ENCODE measurements at places on chromosomes 2 and 18.

DNA sequence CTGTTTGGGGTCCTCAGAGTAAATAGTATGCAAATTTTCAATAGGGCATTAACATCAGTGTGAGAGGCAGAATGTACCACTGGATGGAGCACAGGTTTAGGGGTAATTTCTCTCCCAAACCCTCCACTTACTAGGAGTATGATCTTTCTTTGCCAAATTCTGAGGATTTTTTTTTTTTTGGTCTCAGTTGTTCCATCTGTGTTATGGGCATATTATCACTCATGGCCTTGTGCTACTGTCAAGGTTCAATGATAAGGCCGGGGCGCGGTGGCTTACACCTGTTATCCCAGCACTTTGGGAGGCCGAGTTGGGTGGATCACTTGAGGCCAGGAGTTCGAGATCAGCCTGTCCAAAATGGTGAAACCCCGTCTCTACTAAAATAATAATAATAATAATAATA lies 30.2 kb upstream of the ZEB2 start:
- no peak for DNase-seq

- no peak for DNase-seq
These were observed 105.3 kb downstream of the GLI2 start for GRCh38 chr2:120840795-120841487.

DNA sequence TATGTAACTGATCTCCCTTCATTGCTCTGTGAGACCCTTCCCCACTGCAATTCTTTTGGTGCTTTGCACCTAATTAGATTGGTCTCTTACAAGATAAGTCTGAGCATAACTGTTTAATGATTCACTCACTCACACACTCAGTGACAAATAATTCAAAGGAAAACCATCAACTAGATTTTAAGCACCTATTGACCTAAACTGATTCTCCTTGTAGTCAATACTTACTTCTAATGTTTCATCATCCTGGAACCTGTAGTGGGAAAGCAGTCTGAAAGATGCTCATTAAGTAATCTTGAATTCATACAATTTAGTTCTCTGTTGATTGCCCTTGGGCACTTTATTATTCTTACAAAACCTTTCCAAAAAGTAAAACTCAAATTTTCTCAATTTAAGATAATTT lies 74.3 kb upstream of the COL5A2 start:
- DNase-seq = no peak

DNA sequence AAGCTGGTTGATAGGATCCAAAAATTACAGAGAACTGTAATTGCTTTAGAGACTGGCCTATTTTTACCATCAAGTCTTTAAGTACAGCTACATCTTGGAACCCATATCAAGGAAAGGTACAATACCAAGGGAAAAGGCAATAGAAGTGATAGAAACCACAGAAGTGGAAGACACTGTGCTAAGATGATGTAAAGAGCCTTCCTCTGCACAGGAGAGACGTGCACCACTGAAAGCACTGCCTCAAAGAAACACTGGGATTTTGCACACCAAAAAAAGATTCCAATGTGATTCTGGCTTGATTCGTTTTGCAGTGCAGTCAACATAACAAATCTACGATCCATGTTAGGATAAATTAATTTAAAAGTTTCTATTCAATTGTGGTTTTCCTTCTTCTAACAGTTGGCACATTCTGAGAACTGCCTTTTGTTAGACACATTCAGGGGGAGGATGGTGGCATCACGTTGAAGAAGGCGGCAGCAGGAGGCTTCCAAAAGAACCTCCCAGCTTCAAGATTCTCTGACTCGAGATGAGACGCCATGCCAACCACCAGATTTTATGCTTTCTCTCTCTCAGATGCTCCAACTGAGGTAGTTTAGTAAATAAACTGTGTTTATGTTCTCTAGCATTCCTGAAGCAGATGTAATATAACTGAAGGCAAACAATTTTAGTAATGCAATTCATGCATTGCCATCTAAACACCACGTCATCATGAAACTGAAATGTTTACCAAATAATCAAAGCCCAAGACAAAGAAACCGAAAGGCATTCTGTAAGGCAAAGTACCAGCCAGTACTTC lies 102.9 kb downstream of the BCL2 start:
- no peak for DNase-seq

DNA sequence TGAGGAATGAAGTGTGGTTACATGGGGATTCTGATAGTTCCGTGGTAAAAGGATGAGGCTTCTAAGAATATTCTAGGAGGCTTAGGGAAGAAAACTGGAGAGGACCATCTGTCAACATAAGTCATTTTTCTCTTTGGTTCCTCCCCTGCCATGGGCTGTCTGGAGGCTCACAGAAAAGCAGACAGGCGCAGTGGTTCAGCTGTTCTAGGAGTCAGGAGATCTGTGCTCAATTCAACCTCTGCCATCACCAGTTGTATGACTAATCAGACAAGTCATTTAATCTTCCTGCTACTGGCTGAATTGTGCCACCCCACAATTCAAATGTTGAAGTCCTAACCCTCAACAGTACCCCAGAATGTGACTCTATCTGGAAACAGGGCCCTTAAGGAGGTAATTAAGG lies 36.4 kb downstream of the ADAM17 start:
- DNase-seq = no peak

- no peak for DNase-seq
These were observed 16.3 kb upstream of the GAL3ST2 start for GRCh38 chr2:241760301-241760771.

- DNase-seq = no peak
These were observed 37.9 kb downstream of the CCDC138 start for GRCh38 chr2:108824316-108825070.

DNA sequence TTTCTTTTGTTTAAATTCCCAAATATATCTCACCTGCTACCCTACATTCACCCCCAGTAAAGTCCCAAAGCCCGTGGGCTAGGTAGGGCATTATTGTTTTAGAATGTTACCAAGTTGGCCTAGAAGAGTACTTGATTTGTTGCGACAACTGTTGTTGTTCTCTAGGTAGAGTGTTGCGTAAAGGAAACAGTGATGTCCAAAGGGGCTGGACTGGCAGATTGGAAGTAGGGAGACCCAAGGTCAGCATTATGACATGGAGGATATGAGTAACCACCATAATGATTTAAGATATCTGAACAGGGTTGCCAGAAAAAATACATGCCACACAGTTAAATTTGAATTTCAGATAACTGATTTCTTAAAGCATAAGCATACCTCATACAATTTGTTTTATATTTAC lies 39.2 kb downstream of the SCN1A start:
- DNase-seq = peak; percentile 55

- DNase-seq = no peak
These were observed 12.4 kb upstream of the PPP1R1C start for GRCh38 chr2:181973171-181973783.

DNA sequence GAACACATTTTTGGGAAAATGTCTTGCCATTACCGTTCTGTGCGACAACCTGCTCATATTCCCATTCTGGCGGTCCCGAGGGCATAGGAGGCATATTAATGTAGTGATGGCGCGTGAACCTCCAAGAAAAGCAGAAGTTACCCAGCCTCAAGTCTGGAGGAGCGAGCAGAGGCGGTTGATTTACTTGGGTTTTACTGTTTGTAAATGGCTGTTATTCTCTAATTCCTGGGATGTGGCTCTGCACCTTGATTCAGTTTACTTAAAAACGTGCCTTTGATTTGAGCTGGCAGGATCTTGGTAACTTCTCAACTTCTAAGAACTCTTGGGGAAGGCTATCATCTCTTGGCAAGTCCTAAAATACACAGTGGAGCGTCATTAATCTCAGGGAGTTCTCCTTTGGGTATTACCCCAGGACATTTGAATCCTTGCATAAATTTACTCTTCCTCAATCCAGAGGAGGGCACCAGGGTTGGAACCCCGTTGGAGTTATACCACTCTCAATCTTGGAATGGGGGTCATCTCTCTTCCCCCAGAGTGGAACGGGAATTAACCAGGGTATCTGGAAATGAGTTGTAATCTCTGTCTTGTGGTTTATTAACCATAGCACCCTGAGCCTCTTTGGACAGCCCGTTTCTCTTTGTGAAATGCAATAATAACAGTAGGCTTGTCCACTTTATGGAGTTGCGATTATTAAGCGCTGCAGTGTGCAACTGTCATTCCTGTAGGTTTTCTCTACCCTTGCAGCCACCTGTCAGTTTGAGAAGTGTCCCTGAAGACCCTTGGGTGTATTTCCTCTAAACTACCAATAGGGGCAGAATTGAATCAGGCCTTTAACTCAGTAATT lies 2.1 kb downstream of the HK2 start:
- DNase-seq = peak; percentile 51

DNA sequence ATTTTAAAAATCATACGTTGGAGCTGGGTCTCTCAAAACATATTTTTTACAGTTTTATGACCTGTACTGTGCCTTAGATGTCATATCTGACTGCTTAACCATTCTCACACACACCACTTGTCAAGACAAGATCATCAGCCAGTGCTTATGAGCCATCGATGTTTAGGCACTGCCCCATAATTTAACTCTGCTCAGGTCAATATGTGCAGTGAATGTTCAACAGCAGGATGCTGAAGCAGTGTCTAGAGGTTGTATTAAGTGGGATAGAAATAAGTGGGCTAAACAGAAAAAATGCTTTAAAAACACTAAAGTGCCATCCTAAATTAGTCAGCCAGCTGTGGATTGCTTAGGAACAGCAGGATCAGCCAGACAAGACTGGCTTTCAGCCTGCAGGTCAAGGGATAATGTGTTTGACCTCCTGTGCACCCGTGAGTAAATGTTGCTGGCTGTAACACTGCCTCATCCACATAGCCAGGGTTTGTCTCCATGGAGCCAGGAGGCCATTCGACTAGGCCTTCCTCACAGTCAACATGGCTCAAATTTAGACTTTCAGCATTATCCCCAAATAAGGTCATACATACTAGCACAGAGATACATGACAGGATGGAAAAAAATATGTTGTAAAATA lies 139.0 kb upstream of the NXPH2 start:
- DNase-seq = no peak

GRCh38 chr2:228649447-228649846 lies 468.0 kb upstream of the SPHKAP start:
- DNase-seq = no peak

DNA sequence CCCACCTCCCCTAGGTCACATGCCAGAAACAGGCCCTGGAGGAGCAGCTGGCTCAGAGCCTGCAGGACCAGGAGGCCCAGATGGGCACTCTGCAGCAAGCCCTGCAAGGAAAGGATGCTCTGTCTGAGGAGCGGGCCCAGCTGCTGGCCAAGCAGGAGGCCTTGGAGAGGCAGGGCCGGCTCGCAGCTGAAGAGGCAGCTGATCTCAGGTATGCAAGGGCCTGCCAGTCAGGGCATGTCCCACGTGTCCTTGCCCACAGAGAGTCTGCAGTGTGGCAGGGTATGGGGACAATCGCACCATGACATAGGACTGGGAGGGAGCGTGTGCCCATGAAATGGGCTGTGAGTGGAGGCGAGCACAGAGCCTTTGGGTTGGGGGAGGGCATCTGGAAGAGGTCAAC lies 39.9 kb downstream of the CROCC2 start:
- no peak for DNase-seq

DNA sequence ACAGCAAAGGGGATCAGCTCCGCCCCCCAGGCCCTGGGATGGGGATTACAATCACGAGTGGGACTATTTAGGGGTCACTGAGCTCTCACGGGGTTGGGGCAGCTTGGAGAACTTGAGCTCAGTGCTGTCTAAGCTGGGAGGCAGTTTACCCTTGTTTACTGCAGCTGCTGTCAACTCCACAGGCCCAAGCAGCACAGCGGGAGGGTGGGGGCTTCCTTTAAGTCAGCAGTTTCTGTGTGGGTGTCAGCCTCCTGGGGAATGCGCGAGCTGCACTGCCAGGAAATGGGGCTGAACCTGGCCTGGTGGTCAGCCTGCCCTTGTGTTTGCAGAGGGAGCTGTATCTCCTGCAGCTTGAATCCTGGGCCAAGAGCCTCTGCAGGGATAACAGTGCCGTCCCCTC lies 29.8 kb downstream of the TOGARAM2 start:
- DNase-seq = no peak

DNA sequence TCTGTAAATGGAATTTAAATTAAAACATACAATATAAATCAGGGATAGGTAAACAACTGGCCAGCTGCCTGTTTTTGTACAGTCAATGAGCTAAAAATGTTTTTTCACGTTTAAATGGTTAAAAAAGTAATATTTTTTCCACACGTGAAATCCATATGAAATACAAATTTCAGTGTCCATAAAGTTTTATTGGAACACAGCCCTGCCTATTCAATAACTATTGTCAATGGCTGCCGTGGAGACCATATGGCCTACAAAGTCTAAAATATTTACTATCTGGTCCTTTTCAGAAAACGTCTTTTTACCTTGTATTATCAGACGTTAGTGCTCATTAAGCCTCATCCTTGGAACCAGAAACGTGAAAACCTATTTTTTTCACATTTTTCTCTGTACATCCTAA lies 1.3 kb downstream of the TMEM17 start:
- DNase-seq = no peak

DNA sequence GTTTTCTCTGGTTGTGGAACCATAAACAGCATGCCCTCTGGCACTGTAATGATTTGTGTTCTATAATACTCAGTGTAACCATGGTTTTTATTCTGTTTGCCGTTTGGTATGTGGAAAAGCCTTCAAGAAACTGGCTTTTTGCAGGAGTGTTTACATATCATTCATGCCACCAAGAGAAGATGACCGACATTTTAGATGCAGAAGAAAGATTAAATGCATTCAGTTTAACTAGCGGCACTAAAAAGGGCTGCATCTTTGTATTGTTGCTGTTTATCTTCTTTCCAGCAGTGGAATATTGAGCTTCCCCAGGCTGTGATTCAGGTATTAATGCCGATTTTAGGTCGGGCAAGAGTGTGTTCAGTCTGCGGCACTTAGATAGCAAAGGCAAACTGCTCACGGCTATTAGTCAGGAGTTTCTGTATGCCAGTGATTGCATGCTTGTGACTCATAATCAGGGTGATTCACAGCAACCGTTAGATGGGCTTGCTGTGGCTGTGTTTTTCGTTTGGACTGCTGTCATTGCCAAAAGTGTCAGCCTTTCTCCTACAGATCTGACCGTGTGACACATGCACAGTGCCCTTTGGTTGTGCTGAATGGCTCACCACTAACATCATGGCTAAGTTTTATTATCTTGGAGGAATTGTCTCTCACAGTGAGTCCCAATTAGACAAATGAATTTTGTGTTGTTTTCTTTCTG lies 479.7 kb downstream of the PARD3B start:
- DNase-seq = peak; percentile 88

- no peak for DNase-seq
These were observed 224.5 kb downstream of the SLC4A3 start for GRCh38 chr2:219851801-219852481.

GRCh38 chr2:289362-290089 lies 1.6 kb upstream of the ALKAL2 start:
- DNase-seq = peak; percentile 17

- DNase-seq = no peak
These were observed 32.3 kb upstream of the IMPA2 start for GRCh38 chr18:11948852-11949523.

DNA sequence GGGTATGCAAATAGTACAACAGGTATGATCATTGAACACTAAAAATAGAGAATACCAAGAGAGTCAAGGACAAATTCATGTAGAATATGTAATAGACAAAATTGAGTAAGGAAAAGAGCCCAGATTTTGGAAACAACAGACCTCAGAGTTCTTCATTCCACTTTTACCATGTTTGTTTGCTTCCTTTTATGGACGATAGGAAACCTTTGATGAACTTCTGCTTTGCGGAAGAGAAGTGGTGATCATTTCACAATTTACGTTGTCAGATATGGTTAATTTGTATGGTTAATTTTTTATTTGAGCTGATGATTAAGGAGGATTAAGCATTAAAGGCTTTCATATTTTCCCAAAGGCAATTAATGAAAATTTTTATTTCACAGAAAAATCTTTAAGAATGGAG lies 16.3 kb downstream of the MARCHF7 start:
- DNase-seq = no peak

- DNase-seq = peak; percentile 68
These were observed 44.9 kb downstream of the TMEM37 start for GRCh38 chr2:119476301-119477112.

- DNase-seq = no peak
These were observed 113.5 kb downstream of the RTN4 start for GRCh38 chr2:54936766-54937165.
